ENCODE measurements at places on chromosomes 5 and 9.

DNA sequence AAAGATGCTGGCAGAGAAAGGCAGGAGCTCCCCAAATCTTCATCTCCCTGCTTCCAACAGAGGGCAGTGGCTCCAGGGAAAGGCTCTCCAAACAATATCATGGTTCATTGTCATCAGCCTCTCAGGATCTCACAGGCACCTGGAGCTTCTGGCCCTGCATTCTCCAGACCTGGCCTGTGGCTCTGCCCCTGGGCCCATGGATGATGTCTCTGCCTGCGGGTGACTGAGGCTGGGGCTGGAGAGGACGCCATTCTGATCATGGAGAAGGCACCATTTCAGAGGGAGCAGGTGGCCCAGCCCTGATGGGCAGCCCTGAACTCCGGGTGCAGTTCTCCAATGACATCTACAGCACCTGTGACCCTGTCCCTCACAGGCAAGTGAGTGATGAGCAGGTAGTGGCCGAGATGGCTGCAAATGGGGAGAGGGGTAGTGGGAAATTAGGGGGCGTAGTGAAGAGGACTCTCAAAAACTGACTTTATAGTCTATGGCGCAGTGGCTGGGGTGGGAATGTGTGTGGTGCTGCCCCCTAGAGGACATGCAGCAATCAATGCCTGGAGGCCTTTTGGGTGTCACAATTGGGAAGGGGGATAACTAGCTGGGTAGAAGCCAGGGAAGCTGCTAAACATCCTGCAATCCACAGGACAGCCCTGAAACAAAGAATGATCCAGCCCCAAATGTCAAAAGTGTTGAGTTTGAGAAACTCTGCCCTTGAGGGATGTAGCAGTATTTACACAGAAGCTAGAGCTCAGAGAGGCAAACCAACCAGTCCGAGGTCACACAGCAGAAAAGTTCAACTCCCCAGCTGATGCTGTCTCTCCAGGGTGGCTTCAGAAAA, 3.2 kb downstream of the SH3PXD2B start:
- DNase-seq = peak; percentile 46

DNA sequence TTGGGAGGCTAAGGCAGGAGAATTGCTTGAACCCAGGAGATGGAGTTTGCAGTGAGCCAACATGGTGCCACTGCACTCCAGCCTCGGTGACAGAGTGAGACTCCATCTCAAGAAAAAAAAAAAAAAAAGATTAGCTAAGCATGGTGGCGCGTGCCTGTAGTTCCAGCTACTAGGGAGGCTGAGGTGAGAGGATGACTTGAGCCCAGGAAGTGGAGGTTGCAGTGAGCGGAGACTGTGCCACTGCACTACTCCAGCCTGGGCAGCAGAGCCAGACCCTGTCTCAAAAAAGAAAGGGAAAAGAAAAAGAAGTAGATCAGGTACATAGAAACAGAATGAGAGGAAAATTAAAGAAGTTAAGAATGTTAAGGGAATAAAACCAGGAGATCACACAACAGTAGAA, 927.1 kb upstream of the DMAC1 start:
- DNase-seq = no peak

GRCh38 chr5:79837761-79838551, 148.3 kb downstream of the CMYA5 start:
- DNase-seq = no peak

GRCh38 chr5:157342822-157343402, 77.0 kb downstream of the CYFIP2 start:
- peak; percentile 53 for DNase-seq

DNA sequence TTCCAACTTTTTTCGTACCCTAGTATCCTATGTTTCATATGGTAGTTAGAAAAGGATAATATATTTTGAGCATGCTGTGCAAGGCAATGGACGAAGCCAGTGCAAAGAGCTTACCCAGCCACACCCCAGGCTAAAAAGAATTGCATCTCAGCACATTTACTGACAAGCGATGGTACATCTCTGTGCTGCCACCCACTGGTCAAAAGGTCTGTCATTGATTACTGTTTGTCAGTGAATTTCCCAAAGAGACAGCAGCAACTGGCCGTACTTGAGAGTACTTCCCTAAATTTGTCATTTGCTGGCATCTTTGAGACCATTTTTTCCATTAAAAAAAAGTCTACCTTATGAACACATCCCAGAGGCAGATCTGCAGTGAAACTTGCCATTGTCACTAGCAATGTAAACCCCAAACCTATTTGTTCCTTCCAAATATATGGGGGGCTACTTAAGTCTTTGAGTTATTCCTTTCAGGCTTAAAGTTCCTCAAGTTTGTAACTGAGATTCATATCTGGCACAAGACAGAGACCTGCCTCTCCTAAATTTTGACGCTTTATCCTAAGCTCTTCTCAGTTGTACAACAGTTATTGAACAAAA, 184.3 kb downstream of the CTNND2 start:
- DNase-seq = no peak

GRCh38 chr5:170655476-170655875, 128.0 kb upstream of the GABRP start:
- DNase-seq = no peak

DNA sequence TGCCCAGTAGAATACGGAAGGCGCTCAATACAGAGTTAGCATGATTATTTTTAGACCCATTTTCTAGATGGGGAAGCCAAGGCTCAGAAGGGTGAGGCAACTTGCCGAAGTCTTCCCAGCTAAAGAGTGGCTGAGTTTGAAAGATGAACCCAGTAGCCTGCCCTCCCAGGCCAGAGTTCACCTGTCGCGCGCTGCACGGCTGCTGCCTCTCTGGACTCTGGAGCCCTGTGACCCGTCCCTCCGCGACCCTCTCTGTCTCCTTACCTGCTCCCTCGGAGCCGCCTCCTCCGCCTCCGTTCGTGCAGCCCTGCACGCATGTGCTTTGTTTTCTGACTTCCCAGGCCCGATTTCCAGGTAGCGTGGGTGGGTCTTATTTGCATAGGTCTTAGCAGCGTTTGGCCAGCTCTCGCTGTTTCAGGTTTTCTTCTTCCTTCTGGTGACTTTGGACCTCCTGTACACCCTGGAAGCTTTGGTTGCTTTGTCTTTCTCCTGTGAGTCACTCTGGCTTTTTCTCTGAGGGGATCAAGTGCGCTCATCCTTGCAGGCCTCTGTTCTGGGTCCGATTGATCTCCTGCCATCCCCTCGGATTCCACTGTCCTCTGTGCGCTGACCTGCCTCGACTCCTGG, at the start of gene RNF183:
TSS of gene RNF183 (minus strand) at position 585 of the 627 bp plus-strand sequence. CDS start 5,192 bp downstream, outside the sequence.
- DNase-seq = no peak

DNA sequence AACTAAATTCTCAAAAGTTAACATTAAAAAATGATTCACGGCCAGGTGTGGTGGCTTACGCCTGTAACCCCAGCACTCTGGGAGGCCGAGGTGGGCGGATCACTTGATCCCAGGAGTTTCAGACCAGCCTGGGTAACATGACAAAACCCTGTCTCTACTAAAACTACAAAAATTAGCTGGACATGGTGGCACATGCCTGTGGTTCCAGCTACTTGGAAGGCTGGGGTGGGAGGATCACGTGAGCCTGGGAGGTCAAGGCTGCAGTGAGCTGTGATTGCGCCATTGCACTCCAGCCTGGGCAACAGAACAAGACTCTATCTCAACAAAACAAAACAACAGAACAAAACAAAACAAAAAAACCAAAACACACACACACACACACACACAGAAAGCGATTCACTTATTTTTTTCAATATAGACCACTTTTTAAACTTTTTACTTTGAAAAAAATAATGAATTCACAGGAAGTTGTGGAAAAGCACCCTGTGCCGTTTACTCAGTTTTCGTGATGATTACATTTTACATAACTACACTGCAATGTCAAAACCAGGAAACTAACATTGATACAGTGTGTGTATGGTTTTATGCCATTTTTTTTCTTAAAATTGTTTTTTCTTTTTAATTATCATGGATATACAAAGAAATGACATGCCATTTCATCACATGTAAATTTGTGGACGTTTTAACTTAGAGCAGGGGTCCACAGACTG, 73.7 kb downstream of the TENT4A start:
- DNase-seq = no peak

GRCh38 chr9:83013867-83014605, 48.9 kb downstream of the RASEF start:
- no peak for DNase-seq

DNA sequence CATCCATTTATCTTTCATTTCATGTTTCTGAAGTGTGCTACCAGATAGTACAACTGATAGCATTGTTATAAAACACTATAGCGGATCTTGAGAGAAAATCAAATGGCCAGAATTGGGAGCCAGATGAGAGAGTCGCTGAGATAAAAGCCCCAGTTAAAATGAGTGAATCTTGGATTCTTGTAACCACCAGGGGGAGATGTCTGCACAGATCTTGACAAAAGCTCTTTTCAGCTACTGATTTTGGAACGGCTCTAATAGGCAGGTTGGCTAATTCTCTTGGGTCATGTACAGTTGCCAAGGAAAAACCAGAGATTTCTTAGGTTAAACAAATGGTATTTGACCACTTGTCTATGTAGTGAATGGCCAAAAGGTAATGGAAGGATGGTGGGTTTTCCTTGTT, 21.7 kb downstream of the F2RL2 start:
- peak; percentile 42 for DNase-seq

DNA sequence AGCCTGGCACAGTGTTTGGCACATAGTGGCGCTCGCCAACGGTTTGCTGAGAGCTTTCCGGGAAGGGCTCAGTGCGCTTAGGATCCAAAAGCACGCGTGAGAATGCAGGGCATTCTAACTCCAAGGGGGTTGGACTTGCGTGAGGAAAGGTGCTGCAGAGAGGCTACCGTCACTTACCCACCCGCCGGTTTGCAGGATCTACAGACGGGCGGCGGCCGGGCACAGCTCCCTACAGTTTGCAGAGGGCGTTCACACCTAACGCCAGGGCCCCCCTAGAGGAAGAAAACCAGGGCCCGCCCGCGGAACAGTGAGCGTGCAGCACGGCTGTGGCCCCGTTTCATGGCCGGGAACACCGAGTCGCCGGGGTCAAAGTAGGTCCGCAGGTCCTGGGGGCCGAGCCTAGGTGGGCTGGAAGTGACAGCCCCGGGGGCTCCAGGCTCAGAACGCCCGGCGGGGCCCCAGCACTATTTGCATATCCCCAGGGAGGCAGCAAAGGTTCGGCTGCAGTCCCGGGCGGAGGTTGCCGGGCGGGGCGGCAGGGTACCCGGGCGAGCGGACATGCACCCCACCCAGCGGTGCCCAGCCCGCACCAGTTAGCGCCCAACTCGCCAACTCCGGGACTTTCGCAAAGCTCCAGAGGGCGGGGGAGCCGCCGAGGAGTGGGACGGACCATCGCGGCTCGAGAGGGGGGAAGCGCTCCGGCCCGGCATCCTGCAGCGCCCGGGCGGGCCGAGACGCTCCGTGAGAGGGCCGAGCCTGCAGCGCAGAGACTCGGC, 526 bp upstream of the GALNT10 start:
- peak; percentile 90 for DNase-seq

DNA sequence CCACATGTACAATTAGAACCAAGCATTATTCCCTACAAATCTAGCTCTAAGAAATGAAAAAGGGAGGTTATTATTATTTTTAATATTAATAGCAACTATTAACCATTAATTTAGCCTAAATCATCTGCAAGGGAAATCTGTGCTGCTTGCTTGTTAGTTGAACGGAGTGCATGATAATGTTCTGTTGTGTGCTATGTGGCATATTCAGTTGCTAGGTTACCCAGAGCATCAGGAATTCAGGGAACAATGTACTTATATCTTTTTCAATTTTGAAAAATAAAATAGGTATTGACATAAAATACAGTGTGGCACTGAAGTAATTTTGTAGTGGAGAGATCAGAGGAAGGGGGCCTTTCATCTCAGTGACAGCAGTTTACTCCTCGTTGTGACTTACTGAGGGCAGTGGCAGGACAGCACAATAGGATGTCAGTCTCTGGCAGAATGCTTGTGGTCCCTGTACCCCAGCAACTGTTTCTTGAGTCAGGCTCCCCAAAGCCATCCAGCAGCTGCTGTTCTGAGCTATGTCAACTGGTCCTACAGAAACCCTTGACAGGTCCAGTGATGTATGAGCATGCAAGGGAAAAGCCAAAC, 173.6 kb downstream of the TMEM161B start:
- DNase-seq = no peak

- DNase-seq = no peak
These were observed 427.7 kb downstream of the PRELID2 start for GRCh38 chr5:145407300-145408047.

GRCh38 chr5:168746893-168747640, 167.9 kb upstream of the PANK3 start:
- DNase-seq = no peak

- no peak for DNase-seq
These were observed 34.9 kb upstream of the FBN2 start for GRCh38 chr5:128572930-128573319.

DNA sequence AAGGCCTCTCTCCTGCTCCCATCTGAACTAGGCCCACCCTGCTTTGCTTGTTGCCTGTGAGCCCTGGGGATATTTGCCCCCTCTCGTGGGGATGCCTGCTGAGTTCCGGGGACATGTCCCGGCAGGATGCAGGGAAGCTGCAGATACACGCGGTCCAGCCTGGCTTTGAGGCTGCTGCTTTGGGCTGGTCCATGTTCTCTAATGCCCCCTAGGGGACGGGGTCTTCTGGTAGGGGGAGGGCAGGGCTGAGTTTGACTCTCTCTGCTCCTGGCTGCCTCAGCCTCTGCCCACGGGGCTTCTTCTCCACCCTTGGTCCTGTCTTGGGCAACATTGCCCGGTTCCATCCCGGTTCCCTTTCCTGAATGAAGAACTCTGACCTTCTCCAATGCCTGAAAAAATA, 84.9 kb upstream of the ASS1 start:
- no peak for DNase-seq

DNA sequence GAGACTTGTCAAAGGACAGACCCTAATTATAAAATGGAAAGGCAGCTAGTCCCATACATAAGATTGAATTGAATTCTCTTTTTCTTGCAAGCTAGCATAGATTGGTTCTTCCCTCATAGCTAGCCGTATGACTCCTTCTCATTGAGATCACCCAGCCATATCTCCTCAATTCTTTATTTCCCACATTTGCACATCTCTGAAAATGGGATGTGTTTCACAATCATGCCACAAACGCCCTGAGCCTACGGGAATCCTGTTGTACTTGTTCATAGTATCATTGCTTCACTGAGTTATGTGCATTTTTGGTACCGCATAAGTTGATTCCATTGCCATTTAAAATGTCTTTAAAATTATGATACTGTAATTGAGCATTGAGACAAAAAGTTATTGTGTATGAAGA, 90.5 kb downstream of the PCSK1 start:
- no peak for DNase-seq

GRCh38 chr5:88480245-88480644, 211.6 kb upstream of the TMEM161B start:
- DNase-seq = no peak

GRCh38 chr5:127418974-127419682, 98.3 kb upstream of the PRRC1 start:
- no peak for DNase-seq

- no peak for DNase-seq
These were observed 42.1 kb downstream of the CDC42SE2 start for GRCh38 chr5:131305906-131306305.
